ACHN (cell line): ENCODE measurements at places on chromosomes 6 and 20.

GRCh38 chr6:88698661-88699060, 264.8 kb downstream of the RNGTT start:
- peak; percentile 13 for DNase-seq

- DNase-seq: no peak
These were observed 66.7 kb downstream of the VEGFA start for GRCh38 chr6:43836507-43837240.

DNA sequence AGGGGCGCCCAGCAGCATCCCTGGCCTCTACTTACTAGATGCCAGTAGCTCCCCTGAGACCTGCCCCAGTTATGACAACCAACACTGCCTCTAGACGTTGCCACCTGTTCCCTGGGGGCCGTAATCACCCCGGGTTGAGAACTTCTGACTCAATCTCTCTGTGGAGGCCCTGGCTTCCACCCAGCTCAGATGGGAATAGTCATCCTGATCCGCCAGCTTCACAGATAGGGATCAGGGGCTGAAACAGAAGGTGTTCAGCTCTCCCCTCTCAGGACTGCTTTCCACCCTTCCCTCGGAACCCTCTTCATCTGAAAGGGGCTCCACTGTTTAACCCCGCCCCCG, 3.3 kb downstream of the CAPN11 start:
- no peak for DNase-seq

DNA sequence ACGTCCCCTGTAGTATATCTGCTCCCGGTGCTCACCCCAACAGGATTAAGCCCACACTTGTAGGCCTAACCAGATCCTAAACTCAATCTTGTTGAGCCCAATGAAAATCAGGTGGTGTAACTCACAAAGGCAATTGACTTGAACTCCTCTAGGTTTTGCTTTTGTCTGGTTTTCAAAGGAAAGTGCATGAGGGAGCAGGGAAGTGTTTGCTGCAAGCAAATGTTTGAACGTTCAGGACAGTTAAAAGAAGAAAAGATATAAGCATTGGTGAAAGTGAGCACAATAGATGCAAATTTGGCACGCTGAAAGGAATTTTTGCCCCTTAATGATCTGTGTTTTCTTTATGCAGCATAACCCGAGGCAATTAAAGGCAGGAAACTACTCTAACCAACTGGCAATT, 212.6 kb downstream of the PLCB1 start:
- no peak for DNase-seq

DNA sequence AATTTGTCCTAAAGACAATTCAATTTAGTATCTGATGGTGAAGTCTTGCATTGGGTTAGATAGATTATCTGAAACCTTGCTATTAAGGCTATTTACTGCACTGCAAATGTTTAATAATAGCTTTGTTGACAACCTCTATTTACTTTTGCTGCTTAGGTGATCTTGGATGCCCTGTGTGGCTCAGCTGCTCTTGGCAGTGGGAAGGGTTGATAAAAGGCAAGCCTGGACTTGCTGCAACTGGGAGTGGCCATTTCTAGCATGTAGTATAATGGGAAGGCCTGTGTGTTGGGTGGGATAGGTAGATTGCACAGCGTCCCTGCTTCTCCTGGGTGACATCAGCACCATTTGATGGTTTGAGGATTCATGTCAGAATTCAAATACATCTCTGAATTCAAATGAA, 49.1 kb downstream of the ARMC2 start:
- peak; percentile 21 for DNase-seq

GRCh38 chr20:57660922-57661745, 40.9 kb upstream of the ZBP1 start:
- DNase-seq: no peak

DNA sequence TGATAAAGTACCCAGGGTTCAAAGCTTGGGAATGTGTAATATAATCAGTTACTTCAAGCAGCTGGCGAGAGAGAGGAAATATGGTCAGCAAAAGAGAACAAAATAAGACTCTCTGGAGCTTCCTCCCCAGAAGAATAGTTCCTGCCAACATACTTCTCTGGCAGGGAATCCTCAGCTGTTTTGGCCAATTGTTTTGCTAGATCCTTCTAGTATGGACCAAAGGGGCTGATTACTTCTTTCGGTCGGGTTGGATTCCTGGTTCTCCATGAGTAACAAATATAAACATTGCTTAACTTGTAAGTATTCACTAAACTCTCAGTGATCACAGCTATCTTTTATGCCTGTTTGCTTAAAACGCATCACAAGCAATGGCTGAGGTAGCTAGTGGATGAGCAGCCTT, 31.4 kb upstream of the FBXO9 start:
- DNase-seq: no peak

GRCh38 chr20:44083220-44083933, 103.6 kb downstream of the JPH2 start:
- DNase-seq: no peak

- DNase-seq: no peak
These were observed 3.7 kb upstream of the TMEM200A start for GRCh38 chr6:130362128-130362527.
